ENCODE measurements at places on chromosomes 16 and 17.
A peak's percentile ranks its signal among the peaks of the same experiment; 100 is the strongest.

GRCh38 chr16:69329369-69330285 is 761 bp downstream of the PDF start:
- DNase-seq: peak; percentile 35

DNA sequence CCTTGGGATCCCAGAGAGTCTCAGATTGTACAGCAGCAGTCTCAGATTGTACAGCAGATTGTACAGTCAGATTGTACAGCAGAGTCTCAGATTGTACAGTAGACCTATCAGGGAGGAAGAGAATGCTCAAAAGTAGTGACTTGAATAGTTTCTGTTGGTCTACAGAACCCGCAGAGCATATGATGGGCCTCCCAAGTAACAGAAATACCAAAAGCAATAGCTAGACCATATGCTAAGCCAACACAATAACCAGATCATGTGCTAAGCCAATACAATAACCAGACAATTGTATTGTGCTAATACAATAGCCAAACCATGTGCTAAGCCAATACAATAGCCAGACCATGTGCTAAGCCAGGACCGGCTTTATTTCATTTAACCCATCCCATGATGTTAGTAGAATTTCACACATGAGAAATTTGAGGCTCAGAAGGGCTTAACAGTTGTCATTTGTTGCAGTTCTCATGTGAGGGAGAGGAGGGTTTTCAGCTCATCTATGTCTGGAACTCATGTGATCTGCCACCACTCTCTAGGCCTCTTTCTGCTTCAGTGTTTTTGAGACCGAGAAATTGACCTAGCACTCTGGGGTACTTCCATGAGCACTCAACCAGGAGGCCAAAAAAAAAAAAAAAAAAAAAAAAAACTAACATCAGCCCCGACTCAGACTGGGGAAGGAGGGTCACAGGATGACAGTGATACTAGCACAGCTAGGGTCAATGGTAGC is 144.0 kb downstream of the SOX9 start:
- no peak for DNase-seq

DNA sequence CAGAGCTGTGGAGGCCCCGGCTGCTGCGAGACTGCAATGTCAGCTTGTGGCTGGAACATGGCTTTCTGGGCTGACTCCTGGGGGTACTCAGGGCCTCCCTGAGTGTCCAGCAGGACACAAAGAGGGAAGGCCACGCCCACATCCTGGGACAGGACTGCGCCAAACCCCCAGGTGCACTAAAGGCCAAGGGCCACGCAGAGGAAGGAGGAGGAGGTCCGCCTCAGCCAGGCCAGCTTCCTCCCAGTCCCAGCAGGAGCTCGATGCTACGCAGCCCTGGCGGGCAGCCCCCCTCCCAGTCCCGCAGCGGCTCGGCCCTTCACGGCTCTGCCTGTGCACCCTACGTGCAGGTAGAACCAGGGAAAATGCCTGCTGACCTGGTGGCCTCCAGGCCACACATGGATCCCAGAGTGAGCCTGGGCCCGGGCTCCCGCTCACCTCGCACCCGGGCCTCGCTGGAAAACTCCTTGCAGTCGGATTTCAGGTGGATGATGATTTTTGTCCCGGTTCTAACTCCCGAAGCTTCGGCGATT is 21.2 kb downstream of the DNASE1 start:
- DNase-seq: no peak

GRCh38 chr16:88347656-88348376 is 34.9 kb upstream of the ZNF469 start:
- no peak for DNase-seq

GRCh38 chr16:50251375-50252081 is 14.8 kb upstream of the ADCY7 start:
- DNase-seq: no peak

DNA sequence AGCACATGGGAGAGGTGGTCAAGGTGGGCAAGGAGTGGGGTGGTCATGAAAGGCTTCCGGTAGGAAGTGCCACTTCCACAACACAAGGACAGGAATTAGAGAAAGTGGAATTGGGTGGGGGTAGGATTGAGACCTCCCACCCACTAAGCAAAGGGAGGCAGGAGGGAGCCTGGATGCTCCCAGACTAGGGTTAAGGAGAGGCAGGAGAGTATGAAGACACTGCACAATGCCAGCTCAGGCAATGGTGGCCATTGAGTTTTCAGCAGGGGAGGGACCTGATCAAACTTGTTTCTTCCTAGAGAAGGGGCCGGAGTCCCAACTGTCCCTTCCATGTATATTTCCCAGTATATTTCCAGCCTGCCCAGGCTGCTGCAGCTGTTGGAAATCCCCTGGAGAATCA is 3.1 kb upstream of the RAB11FIP4 start:
- no peak for DNase-seq

Data from activated CD4-positive, alpha-beta T cell treated with anti-CD3 and anti-CD28 coated beads, Interleukin-2, amount 50 U/mL, for 16 hours (primary cell).